ENCODE measurements at places on chromosomes 2 and 18.

DNA sequence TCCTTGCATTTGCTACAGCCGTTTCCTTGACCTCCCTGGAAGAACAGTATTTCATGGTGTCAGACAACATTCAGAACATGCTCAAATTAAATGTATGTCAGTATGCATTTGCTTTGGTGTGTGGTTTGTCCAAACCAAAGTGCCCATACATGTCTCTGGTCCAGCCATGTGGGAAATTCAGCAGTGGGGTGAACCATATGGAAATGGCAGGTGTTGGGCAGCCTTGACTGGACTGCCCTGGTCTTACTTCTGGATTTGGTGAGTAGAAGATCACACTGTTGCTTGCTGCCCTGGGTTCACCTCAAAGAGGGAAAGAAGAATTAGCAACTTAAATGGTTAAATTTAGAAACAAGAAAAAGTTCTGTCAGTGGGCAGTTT, 84.5 kb downstream of the MSH2 start:
- DNase-seq, result no peak

GRCh38 chr2:96143848-96144480, 1.3 kb downstream of the DUSP2 start:
- DNase-seq, result no peak

GRCh38 chr2:2846332-2847208, 515.5 kb upstream of the MYT1L start:
- no peak for DNase-seq

GRCh38 chr2:8364668-8365067, 317.2 kb upstream of the ID2 start:
- no peak for DNase-seq

- no peak for DNase-seq
These were observed 55.5 kb downstream of the PRKCE start for GRCh38 chr2:45707006-45707405.

DNA sequence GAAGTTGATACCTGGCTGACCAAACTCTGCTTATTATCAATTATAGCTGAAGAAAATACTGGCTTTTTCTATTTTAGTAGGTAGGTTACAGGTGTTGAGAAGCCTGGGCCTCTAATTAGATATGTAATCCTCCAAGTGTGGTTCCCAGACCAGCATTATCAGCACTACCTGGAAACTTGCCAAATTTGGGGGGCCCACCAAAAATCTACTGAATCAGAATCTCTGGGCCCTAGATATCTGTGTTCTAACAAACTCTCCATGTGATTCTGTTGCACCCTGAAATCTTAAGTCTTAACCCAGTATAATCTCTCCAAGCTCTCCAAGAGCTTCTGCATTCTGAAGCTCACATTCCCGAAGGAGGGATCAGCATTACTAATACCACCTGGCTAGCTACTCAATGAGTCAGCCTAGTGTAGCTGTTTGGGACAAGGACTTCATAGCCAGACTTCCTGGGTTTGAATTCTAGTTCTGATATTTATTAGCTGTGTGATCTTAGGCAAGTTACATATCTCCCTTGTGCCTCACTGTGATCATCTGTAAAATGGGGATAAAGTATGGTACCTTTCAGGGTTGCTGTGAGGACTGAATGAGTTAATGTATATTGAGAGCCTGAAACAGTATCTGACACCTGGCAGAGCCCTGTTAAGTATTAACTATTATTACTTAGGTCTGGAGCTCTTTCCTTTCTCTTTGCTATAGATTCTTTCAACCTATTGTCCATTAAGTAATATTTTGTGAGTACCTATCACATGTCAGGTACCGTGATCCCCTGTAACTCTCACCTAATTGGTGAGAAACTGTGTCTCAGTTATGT, 94.1 kb upstream of the CD302 start:
- DNase-seq, result peak; percentile 21

DNA sequence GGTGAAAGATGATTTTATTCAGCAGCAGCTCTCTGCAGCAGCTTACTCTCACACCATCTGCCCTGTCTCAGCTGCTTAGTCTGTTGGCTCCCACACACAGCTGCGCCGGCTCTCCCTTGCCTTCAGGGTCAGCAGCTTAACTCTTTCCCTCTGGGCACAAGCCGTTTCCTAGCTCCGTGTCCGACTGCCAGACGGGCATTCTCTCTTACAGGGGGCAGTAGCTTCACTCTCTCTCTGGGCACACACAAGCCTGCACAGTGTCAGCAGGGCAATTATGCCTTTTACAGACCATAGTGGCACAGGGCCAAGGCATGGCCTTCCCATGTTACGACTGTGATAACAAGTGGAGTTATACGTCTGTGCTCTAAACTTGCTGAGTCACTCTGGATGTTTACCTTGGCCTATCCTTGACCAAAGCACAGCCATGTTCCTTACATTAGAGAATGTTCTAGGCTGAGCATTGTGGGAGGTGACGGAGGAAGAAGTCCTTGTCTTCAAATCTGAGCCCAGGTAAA, 31.7 kb downstream of the PCARE start:
- no peak for DNase-seq

DNA sequence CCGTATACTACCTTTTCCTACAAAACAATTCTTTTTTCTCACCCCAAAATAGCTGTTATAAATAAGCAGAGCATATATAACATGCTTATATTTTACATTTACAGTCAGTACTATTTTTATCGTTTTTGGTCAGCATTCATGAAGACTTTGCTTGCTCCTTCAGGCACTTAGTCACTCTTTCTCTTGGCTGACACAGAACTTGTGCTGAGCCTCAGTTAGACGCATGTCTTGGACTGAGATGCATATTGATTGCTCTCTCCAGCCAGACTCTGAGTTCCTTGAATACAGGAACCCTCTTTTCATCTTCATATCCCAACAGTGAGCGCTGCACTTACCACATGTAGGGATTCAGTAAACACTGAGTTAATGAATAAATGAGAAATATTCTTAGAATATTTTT, 158.3 kb downstream of the RTN4 start:
- DNase-seq, result no peak

GRCh38 chr18:79964330-79965118, at the start of gene HSBP1L1:
HSBP1L1 (plus strand) TSS chr18:79964643; CDS start chr18:79964736, 93 bp downstream.
- peak; percentile 37 for DNase-seq

GRCh38 chr2:85613717-85614515, 2.0 kb upstream of the C2orf68 start:
- no peak for DNase-seq

GRCh38 chr2:246489-247144, 17.2 kb downstream of the SH3YL1 start:
- DNase-seq, result peak; percentile 40

Data from Caki2 (cell line).